MV-4-11 (cell line): ENCODE measurements at places on chromosomes 7 and 10.

- DNase-seq: no peak
These were observed 133.4 kb downstream of the EVX1 start for GRCh38 chr7:27375958-27376357.

GRCh38 chr7:93016681-93017381 lies 100.9 kb downstream of the SAMD9 start:
- DNase-seq: no peak

- no peak for DNase-seq
These were observed 4.4 kb downstream of the MRLN start for GRCh38 chr10:59748834-59749233.

GRCh38 chr10:55019439-55019838 lies 218.4 kb upstream of the PCDH15 start:
- no peak for DNase-seq

DNA sequence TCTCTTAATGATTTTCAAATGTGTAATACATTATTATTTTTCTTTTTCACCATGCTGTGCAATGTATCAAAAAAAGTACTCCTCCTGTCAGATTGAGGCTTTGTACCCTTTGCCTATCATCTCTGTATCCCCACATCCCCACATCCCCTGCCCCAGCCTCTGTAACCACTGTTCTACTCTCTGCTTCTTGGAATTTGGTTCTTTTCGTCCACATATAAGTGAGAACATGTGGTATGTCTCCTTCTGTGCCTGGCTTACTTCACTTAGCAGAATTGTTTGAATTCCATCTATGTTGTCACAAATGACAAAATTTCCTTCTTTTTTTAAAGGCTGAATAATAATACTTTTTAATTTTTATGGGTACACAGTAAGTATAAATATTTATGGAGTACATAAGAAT lies 13.8 kb downstream of the TAF3 start:
- no peak for DNase-seq

DNA sequence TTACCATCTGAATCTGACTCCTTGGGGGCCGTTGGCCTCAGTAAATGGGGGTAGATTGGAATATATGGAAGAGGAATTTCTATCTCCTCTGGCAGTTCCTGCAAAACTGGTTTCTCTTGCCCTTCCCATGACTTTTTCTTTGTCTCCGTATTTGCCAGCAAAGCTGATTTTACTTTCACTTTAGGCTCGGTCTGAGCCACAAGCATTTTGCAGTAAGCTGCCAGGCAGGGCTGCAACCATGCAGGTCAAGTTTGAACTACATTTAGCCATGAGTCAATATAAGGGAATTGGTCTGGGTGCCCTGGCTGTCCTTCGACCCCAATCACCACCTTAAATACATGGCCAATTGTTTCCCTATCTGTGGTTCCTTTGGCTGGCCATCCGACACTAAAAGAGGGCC lies 104.3 kb downstream of the TRIM24 start:
- peak; percentile 59 for DNase-seq

- DNase-seq: no peak
These were observed 70.7 kb downstream of the CABCOCO1 start for GRCh38 chr10:61733358-61733940.

DNA sequence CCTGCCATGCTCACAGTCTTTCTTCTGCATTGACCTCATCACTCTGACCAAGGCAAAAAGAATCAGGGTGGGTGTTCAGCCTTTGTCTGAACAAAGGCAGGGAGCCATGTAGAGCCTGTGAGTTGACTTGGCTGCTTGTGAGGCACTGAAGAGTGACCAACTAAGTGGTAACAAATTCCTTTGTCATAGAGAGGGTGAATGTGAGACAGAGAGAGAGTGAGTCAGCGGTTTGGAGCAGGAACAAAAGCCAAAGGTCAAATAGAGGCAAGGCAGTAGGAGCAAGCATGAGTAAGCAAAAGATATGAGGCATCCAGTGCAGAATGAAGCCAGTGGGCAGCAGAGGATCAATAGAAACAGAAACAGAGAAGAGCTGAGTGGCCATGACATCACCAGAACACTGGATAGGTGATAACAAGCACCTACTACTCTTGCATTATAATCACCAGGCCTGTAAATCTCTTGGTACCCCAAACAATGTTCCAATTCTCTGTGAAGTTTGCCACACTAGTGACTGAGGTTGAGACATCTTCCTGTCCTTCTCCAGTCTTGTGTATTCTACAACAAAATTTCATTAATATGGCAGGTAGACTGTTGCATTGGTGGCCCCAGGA lies 116.2 kb upstream of the LAMB4 start:
- peak; percentile 15 for DNase-seq

DNA sequence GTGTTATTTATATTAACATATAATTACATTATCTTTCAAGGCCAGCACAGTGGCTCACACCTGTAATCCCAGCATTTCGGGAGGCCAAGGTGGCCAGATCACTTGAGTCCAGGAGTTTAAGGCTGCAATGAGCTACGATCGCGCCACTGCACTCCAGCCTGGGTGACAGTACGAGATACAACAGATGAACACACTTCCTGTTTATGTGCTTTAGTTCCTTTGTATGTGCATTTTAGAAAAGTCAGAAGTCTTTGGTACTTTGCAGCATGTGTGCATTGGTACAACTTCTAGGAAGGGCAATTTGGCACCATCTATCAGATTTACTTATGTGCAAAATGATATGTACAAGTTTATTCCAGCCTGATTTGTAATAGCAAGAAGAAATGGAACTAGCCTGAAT lies 13.3 kb downstream of the SLC35G1 start:
- DNase-seq: no peak

DNA sequence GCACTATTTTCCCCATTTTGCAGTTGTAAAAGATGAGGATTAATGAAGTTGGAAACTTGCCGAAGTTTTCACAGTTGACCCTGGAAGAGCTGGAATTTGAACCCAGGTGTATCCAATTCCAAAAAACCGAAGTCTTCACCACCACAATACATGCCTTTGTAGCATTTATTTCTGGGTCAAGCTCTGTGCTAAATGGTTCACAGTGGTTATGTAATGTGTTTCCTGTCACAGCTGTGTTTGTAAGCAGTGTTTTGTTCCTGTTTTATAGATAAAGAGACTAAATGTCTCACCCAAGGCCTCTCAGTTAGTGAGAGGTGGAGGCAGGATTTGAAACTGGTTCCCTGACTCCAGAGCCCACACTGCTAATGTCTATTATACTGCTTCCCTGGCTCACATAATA lies 17.6 kb downstream of the SFTPA2 start:
- peak; percentile 76 for DNase-seq

GRCh38 chr7:33738260-33738935 lies 166.9 kb upstream of the BMPER start:
- no peak for DNase-seq

DNA sequence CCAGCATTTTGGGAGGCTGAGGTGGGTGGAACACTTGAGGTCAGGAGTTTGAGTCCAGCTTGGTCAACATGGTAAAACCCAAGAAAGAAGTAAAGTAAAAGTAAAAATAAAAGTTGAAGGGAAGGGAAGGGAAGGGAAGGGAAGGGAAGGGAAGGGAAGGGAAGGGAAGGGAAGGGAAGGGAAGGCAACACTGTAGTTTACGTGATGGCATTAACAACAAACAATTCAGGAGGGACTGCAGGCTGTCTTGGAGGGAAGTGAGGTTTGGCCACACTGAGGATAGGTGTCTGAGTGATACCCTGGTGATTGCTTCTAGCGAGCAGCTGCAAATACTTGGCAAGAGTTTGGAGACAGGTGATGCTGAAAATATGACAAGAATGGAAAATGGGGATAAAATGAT lies 298.0 kb downstream of the CALN1 start:
- DNase-seq: no peak

DNA sequence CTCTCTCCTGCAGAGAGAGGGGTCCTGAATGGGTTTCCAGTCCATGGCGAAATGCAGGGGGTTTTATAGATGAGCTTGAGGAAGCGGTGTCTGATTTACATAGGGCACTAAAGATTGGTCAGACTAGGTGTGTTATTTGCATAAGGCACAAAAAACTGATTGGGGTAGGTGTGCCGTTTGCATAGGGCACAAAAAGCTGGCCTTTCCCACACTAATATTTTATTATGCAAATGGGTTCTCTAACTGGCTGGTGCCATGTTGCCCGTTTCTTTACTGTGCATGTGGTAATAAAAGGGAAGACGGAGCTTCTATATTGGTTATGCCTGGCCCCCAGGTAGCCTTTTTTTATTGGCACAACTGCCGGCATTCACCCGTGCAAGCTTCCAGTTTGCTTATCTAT lies 50.2 kb downstream of the MALRD1 start:
- DNase-seq: no peak

GRCh38 chr10:51176976-51177695 lies 102.8 kb downstream of the PRKG1 start:
- no peak for DNase-seq

DNA sequence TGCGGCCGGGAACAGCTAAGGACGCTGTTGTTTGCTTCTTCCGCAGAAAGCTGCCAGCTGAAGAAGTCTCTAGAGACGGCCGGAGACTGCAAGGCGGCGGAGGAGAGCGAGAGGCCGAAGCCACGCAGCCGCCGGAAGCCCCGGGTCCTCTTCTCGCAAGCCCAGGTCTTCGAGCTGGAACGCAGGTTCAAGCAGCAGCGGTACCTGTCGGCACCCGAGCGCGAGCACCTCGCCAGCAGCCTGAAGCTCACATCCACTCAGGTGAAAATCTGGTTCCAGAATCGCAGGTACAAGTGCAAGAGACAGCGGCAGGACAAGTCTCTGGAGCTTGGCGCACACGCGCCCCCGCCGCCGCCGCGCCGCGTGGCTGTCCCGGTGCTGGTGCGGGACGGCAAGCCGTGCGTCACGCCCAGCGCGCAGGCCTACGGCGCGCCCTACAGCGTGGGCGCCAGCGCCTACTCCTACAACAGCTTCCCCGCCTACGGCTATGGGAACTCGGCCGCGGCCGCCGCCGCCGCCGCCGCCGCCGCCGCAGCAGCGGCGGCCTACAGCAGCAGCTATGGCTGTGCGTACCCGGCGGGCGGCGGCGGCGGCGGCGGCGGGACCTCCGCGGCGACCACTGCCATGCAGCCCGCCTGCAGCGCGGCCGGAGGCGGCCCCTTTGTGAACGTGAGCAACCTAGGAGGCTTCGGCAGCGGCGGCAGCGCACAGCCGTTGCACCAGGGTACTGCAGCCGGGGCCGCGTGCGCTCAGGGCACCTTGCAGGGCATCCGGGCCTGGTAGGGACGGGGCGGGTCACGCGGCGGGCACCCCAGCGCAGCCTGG lies 2.4 kb downstream of the NKX2-3 start:
- DNase-seq: no peak

- peak; percentile 60 for DNase-seq
These were observed 217.8 kb upstream of the MKLN1 start for GRCh38 chr7:131109759-131110296.

DNA sequence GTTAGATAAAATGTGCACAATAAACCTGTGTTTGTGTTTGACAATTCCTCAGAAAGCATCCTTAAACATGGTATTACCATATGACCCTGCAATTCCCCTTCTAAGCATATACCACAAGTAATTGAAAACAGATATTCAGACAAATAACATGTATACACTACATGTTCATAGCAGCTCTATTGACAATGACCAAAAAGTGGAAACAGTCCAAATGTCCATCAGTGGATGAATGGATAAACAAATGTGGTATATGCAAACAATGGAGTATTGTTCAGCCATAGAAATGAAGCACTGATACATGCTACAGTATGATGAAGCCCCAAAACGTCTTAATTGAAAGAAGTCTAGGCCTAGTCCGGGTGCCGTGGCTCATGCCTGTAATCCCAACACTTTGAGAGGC lies 280.1 kb downstream of the OTUD1 start:
- DNase-seq: no peak

DNA sequence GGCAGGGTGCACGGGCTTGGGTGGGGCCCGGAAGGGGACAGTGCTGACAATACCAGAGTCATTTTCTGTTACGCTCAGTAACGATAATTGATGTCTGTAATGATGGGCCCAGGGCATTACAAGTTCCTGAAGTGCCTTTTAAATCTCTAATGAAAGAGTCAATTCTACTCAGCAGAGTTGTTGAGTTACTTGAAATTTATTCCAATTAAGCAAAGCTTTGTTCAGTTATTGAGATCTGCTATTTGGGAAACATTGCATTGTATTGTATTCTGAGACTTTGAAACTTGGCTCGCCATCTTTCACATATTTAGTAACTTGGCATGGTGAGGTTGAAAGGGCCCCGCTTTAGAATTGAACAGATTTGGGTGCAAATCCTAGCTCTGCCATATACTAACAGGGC lies 34.7 kb downstream of the MINDY4 start:
- no peak for DNase-seq

DNA sequence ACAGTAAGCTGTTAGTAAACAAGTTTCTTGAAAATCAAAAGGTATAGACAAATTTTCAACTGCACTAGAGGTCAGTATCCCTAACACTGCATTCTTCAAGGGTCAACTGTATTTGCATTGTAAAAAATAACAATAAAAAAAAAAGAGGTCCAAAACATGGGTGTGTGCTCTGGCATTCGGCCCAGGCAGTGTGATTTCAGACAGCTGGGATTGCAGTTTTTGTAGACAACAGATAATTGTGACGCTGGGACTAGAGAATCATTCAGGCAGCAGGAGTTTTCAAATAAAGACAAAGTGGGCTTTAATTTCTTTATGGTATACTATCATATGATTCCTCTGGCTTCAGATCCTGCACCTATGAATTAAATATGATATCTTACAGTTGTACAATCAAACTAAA lies 543.2 kb upstream of the SEMA3D start:
- no peak for DNase-seq

DNA sequence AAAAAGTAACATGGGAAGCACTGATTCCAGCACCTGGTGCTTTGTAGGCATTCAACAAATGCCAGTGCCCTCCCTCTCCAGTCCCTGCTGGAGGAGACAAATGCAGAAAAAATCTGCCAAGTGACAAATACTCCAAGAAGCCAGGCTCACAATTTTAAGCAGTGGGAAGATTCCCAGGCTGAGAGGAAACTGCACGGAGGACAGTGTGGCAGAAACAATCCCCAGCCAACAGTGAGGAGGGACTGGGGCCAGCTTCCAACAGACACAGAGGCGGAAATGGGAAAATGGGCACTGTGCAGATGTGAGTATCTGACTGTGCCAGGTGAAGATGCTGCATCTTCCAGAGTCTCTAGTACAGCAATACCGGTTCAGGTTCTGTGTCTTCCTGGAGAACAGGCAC lies 106.3 kb downstream of the SLIT1 start:
- DNase-seq: no peak

GRCh38 chr10:122348512-122348911 lies 26.0 kb upstream of the PLEKHA1 start:
- no peak for DNase-seq
